ENCODE measurements at places on chromosomes 6 and 20.

DNA sequence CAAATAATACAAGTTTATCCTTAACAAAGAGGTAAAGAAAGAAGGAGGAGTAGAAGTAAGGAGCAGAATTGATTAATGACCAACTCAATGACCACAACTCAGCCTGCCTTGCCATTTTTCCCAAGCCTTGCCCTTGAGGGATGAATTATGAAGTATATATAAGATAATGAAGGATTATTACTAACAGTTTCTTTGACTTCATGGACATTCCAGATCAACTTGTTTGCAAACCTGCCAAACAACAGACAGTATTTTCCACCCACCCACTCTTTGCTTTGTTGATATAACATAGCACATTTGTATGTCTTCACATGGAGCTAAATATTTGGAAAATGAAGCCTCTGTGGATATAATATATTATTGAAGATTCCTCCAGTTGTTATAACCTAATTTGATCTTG, 9.9 kb upstream of the C6orf141 start:
- no peak for DNase-seq

DNA sequence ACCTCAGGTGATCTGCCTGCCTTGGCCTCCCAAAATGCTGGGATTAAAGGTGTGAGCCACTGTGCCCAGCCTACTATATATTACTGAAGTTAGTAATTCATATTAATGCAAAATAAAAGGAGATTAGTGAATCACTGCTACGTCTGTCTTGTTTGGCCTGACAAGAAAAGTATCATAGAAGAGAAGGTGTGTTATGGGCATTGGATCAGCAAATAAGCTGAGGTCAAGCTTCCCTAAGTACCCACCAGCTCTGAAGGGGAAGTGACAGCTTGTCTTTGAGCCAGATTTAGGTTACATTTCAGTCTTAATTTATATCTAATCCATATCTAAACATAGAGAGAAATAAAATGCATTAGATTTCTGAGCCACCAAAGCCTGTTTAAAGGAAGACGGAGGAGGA, 7.1 kb downstream of the SGK1 start:
- DNase-seq, result no peak

- no peak for DNase-seq
These were observed 225.9 kb downstream of the TBXT start for GRCh38 chr6:165941786-165942185.

DNA sequence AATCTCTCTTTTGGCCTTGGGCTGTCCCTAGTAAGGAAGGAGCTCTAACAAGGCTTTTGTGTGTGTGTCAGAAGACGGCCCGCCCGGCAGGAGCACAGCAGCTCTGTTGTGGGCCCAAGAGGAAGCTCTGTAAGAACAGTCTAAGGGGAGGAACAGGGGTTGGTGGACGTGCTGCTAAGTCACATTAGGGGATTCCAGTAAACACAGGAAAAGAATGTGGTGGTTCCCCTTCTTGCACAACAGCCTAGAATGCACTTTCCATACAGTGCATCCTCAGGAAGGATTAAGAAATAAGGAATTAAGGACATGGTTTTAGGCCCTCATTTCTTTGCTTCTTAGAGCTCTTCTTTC, 114.5 kb downstream of the RNF144B start:
- DNase-seq, result no peak

GRCh38 chr6:13457577-13457976, 29.8 kb downstream of the GFOD1 start:
- DNase-seq, result no peak

DNA sequence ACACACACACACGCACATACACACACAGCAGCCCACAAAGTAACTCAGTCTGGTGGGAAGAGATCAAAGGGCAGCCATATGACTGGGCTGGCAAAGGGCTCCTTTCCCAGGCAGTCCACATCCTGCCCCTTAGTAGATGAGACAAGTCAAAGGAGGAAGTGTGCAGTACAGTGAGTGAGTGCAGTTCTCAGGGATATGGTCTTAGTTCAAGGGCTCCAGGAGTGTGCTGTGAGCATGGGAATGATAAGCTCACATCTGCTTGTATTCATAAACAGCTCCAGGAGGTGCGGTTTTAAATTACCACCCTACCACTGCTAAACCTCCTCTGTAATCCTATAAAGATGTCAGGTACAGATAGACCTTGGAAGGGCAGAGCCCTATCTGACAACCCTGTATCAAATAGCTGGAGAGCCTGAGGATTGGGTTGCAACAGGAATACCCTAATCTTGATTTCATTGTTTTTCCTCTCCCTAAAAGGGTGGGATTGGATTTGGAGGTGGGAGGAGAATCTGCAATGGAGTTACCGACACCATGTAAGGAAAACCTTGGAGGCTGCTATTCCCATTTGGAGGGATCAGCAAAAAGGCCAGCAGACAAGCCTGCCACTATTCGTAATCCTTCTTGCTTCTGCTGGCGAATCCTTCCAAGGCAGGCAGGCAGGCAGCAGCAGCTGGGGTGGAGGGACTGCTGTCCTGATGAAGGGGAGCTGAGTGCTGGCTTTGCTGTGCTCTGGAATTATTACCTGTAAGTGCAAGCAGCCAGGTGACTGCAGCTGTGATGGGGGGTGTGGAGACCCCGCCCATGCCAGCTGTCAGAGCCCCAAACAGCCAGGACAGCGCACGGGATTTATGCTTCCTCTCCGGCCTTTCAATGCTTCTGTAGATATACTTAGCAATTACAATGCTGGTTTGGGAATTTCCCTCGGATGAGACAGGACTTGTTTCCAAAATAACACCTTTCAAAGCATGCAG, 342.7 kb downstream of the PRL start:
- no peak for DNase-seq

GRCh38 chr6:144155529-144155928, 5.2 kb downstream of the STX11 start:
- no peak for DNase-seq

- DNase-seq, result no peak
These were observed 29.5 kb downstream of the GHRH start for GRCh38 chr20:37231947-37232630.

DNA sequence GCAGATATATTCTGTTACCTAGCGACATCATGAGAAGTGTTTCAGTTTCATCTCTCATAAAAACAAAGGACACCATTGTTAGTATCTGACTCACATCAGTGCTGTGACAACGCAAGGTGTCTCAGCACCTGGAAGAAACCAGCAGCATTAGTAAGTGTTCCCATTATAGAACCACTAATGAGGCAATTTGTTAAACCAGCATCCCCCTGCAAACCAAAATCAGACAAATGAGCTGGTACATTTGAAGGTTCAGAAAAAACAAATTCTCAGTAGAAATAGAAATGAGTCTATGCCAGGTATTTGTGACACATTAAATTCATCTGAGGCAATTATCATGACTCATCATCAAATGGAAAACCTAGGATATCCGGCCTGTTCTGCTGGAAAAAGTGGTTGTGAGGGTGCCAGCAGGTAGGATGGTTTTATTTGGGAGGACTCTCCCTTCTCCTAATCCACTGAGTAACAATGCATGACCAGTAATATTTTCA, 151.7 kb downstream of the TMEM200A start:
- DNase-seq, result no peak

GRCh38 chr6:47357827-47358226, 48.1 kb upstream of the TNFRSF21 start:
- no peak for DNase-seq

GRCh38 chr6:130744576-130745366, 82.4 kb upstream of the SMLR1 start:
- DNase-seq, result no peak

- no peak for DNase-seq
These were observed 13.4 kb upstream of the BTN3A2 start for GRCh38 chr6:26351544-26351953.

- DNase-seq, result no peak
These were observed 77.3 kb downstream of the TRMT11 start for GRCh38 chr6:126063512-126064146.

- DNase-seq, result no peak
These were observed 341.7 kb downstream of the PREX1 start for GRCh38 chr20:48486065-48486464.

DNA sequence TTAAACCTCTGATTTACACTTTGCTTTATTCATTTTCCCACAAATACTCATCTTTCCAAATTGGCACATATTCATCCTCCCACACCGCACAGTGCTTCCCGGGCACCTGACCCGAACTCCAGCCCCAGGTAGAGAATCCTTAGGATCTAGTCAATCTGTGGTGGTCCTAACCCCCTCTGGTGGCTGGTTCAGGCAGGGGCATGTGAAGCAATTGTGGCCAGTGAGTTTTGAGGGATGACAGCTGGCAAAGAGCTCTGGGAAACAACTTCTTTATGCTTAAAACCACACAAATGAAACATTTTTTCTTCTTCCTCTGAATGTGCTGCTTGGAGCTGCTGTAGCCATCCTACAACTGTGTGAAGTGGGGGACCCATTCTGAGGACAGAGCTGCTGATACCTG, 54.7 kb downstream of the ELOVL5 start:
- no peak for DNase-seq

GRCh38 chr6:41161851-41162552, 914 bp downstream of the TREM2 start:
- DNase-seq, result no peak

- DNase-seq, result no peak
These were observed 3.8 kb upstream of the LRRN4 start for GRCh38 chr20:6057691-6058090.

GRCh38 chr20:46549188-46549972, 1.1 kb downstream of the OCSTAMP start:
- no peak for DNase-seq

- no peak for DNase-seq
These were observed 603 bp downstream of the TASP1 start for GRCh38 chr20:13638162-13638495.

DNA sequence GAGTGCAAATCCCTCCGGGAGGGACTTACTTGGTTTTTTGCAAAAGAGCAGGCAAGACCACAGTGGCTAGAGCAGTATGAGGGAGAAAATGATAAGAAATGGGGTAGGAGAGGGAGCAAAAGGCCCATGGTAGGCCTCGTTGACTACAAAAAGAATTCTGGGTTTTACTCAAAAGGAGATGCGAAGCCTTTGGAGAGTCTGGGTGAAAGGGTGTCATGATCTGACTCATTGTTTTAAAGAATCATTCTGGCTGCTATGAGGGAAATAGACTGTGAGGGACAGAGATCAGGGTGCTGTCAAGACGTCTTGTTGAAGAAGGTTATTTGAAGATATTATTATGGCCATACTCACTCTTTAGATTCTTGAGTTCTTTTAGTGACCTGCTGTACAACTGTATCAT, 13.0 kb downstream of the TBC1D32 start:
- DNase-seq, result no peak

DNA sequence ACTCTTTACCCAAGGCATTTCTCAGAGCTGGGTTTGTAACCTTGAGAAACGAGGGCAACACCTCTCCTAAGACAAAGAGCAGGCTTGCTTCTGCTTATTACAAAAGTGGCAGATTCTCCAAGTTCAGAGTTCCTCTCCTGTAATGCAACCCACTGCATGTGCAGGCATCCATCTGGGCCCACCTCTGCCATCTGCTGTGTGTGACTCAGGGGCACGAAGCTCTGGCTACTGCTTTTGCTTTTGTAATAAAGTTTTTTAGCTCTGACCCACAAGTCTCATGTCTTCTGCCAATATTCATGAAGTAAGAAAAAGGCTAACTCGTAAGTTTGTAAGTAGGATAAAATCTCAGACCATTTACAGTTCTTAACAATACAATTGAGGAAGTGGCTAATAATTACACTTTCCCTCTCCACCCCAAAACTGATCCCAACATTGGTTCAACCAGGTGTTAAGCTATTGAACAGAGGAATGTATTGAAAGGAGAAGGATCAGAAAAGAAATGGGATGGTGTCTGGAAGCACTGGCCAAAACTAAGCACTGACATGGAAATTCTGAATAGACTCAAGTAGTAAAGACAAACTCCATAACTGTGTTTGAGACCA, 51.7 kb upstream of the SMLR1 start:
- no peak for DNase-seq

- DNase-seq, result no peak
These were observed 75.7 kb downstream of the METTL24 start for GRCh38 chr6:110282412-110282811.

DNA sequence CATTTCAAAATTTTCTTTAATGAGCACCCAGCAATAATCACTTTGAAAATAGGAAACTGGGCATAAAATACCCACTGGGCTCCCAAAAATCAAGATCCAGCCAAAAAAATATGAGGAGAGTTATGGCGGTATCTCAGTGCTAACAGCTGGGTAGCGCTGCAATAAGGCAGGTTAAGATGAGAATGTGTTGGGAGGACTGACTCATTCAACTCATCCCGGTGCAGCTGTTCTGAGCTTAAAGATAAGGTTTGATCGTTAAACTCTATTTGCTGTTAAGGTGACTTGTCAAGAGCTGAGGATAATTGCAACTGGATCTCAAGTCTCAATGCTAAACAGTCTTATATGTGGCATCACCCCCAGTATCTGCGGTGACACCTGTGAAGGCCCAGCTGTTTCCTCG, 507.7 kb downstream of the EPM2A start:
- DNase-seq, result no peak

DNA sequence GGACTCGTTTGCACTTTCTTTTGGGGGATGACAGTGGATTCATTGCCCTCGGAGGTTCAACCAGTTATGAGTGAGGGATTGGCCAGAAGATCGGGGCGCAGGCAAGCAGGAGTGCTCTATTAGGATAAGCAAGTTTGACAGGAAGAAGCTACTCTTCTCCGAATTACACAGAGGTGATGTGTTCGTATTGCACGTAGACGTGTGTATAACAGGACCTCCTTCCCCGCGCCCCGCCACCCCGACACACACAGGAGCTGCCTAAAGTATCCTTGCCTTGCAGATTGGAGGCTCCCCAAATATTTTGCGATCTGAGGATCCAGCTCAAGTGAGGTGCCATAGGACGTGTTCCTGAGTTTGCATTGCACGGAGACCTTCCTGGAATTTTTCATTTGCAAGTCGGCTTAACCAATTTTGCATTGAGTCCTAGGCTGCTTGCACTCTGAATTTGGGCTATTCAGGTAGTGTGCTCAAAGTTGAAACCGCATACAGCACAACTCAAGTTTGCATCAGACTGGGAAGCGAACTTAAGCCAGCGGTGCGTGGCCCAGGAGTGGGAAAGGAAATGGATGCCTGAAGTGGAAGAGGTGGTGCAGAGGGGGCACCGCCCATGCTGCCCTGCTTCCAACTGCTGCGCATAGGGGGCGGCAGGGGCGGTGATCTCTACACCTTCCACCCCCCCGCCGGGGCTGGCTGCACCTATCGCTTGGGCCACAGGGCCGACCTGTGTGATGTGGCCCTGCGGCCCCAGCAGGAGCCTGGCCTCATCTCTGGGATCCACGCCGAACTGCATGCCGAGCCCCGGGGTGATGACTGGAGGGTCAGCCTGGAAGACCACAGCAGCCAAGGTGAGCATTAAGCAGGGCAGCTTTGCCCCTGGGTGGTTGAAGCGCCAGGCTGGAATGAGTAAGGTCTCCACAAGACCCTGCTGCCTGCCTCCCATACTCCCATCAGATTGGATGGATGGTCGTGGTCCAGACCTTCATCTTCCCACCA, 770 bp downstream of the TCF19 start:
- no peak for DNase-seq

DNA sequence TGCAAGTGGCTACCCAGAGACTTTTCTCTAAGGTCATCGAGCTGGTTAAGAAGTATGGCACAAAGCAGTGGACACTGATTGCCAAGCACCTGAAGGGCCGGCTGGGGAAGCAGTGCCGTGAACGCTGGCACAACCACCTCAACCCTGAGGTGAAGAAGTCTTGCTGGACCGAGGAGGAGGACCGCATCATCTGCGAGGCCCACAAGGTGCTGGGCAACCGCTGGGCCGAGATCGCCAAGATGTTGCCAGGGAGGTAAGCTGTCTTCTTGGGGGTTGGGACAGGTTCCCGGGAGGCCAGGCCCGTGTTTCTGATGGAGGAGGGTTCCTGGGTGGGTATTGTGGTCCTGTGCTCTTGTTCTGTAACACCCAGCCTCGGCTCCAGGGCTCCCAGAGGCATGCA, 19.9 kb downstream of the MYBL2 start:
- DNase-seq, result no peak

Measured in stimulated activated CD8-positive, alpha-beta memory T cell treated with anti-CD3 and anti-CD28 coated beads, Interleukin-4, amount 100 ng/mL, for 4 hours (primary cell).